ENCODE measurements at places on chromosomes 4 and X.

GRCh38 chr4:38007645-38008044, 47.4 kb downstream of the PTTG2 start:
- DNase-seq, result no peak

GRCh38 chrX:98231003-98231402, 1347.3 kb downstream of the RPA4 start:
- DNase-seq, result no peak

GRCh38 chr4:48187813-48188212, 53.8 kb upstream of the TXK start:
- no peak for DNase-seq

DNA sequence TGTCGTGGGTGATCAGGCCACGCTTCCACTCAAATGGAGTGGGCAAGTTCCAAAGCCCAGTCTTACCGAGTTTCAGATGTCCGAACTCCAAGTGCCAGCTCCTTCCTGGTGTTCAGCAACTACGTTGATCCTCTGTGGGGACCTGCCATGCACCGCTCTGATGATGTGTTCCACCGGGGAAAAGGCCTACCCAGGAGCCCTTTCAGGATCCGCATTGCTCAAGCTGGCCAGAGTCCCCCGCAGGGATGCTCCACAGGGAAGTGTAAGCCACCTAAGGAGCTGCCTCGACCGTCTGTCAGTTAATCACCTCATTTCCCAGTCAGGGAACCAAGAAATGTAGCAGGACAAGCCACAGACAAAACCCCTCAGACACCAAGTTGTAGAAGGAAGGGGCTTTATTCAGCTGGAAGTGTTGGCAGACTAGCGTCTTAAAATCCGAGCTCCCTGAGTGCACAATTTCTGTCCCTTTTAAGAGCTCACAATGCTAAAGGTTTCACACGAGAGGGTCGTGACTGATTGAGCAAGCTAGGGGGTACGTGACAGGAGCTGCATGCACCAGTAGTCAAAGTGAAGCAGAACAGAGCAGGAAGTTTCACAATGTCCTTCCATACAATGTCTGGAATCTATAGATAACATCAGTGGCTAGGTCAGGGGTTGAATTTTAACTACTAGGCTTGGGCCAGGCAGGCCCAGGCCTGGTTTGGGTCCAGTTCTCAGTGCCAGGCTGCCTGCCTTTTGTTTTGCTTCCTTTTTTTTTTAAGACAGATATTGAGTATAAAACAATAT, 126.2 kb upstream of the ZDHHC15 start:
- no peak for DNase-seq

DNA sequence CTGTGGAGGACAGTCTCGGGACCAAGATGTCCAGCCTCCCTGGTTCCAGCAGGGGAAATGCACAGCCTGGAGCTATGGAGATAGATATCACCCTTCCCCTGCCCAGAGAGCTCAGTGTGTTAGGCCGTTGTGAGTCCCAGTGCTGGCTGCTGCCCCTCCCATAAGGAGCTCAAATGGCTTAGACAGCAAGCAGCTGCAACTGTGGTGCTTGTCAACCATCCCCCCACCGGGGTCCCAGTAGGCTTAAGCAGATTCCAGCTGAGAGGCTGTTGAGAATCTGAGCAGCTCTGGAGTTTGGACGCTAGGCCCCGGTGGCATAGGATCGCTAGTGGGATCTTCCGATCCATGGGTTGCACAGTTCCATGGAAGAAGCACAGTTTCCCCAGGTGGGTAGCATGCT, 181.8 kb upstream of the POF1B start:
- no peak for DNase-seq

DNA sequence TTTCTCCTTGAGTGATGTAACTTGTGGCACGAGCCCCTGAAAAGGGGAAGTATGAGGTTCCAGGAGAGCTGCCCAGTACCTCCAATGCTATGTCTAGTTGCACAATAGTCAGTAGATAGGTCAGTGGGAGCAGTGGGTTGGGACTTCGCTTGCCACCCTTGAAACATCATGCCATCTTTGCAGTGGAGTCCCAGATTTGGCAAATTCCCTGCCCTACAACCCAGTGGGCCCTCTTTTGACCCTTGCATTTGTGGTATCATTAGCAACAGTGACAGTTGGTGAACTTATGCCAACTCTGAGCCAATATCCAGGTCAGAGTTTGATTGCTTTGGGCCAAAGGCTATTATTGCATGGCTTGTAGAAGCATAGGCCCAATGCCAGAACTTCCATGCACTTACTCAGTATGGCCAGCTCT, 12.3 kb downstream of the FHL1 start:
- no peak for DNase-seq

GRCh38 chrX:115968436-115969252, 201.9 kb upstream of the AGTR2 start:
- peak; percentile 55 for DNase-seq

DNA sequence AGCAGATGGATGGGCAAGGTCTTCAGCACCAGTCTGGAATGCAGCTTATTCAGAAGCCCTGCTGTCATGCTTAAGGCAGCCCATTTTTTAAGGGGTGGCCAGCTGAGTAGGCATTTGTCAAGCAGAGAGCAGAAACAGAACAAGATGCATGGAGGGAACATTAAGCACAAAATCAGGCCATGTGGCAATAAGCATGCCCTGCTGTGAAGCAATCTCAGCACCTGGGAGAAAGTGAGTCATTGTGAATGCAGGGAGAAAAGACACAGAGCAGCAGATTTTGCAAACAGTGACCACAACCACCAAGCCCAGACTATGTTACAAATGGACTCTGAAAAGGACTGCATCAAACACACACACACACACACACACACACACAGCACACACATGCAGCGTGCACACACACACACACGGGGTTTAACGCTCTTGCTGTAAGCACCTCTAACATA, 94.1 kb upstream of the GALNT7 start:
- no peak for DNase-seq

DNA sequence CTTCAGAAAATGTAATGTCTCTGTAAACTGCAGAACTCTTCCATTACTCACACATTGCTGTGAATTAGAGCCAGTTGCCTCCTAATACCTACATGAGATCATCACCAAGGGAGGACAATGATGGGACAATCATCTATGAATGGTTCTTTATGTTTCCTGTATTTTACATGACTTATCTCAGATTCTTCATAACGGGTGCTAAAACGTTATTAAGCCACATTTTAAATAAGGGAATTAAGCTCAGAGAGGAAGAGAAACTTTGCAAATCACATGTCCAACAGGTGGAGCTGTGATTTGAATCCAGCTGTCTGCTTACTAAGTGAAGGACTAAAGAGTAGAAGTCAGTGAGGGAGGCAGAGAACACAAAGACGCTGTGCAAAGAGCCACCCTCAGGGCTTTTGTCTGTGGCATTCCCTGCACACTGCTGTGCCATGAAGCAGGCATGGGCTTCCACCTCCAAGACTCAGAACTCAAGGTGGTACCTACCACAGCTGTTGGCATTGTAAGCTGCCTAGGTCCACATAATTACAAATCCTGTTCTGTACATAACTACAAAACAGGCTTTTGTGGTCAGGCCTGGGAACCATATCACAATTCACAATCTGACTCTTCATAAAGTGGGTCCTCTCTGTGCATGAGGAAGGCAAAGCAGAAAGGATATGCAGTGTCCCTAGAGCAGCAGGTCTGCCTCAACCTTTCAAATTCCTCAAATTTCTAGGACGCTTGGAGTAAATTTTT, 12.8 kb downstream of the TBC1D9 start:
- no peak for DNase-seq

DNA sequence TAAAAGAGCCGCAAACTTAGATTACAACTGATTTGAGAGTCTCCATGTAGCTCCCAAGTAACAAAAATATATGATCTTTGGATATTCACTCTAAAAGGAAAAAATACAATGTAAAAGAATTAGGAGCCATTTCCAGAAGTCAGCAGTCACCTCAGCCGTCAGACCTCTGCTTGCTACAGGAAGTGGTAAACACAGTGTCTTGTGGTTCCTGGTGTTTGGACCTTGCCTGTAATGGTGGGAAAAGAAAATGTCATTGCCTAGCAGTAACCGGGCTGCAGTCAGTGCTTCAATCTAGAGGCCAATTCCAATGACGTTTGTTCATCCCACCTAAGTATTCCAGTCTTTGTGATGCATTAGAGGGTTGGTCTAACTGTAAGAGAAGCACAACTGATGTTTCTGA, 28.9 kb upstream of the SMIM31 start:
- DNase-seq, result no peak

DNA sequence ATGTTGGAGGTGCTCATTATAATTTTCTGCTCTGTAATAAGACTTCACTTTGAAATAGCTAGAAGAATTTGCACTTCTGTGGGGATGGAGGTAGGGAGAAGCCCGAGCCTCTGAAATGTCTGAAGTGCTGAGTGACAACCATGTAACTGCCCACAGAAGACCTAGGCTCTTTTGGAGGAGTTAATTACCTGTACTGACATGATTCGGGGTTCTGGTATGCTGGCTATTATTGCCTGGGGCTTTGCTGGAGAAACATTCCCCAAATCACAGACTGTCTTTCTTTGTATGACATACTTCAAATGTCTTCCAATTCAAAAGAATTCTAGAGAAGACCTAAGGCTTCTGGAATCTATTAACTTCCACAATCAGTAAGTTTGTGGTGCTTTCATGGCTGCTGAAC, 211.2 kb upstream of the POF1B start:
- no peak for DNase-seq
